ENCODE measurements at places on chromosomes 6 and 20. TPM values are rescaled to one million over a fixed set of nuclear protein-coding genes. Genes with fewer than 3 reads are reported as not detected.
A peak's percentile ranks its signal among the peaks of the same experiment; 100 is the strongest.

DNA sequence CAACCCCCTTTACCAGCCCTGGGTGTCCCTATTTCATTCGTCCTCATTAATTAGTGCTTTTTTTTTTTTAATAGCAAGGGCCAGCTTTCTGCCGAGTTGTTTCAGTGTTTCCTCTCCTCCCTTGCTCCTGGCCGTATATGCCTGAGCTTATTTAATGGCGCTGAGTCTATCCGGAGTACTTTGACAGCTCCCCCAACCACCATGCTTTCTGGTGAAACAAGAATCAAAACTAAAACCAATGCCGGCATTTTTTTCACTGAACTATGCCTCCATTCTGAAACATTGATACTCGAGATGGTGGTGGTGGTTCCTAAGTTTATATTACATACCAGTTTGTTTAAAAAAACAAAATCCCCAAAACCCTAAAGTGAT, 1.2 kb downstream of the DCBLD1 start:
- no peak for DNase-seq

- no peak for DNase-seq
Observed at GRCh38 chr6:131122516-131122915, 12.8 kb upstream of the AKAP7 start.

DNA sequence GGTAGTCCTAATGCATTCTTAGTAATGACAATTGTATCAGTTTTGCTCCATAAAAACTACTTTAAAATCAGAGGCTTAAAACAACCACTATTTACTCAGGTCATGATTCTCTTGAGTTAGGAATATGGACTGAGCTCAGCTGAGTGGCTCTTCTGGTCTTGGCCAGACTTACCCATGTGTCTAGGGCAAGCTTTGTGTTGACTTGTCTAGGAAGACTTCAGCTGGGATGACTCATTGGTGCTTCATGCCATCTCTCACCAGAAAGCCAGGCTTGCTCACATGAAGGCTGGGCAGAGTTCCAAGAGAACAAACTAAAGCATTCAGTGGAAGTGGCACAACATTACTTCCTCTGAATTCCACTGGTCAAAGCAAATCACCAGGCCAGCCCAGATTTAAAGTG, 155.3 kb downstream of the DHX35 start:
- DNase-seq: no peak

DNA sequence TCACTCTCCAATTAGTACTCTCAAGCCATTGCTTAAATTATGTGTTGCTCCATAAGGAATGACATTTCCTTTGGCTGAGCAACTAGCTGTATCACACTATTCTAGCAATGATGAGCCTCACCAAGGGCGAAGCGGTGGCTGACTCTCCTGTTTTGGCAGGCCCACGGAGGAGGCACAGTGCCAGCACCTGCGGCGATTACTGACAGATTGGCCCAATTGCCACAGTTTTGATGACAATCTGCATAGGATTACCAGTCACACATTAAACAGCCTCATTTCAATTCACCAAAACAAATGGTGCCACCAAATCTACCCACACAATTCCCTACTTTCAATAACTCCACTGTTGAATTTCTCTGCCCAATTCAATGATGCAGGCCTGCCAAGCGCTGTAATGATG, 286.9 kb downstream of the PTPRK start:
- DNase-seq: no peak

- DNase-seq: no peak
Observed at GRCh38 chr6:168450917-168451316, 9.9 kb downstream of the SMOC2 start.

DNA sequence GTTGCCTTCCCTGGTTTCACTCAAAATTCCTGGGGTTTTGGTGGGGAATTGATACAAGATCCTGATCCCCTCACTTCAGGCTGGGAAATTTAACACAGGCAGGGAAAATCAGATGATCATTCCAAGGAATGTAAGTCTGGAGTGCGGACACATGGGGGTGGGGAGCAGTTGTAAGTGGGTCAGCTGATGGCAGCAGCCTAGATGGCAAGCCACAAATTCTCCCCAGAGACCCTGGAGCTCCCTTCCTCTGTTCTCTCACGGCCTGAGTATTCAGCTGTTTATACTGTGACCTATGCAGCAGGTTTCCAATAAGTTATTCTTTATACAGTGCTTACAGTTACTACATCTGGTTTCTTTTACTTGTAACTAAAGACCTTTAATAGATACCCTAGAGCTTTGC, 144.9 kb downstream of the SH3BGRL2 start:
- no peak for DNase-seq

GRCh38 chr6:36118550-36119107, 11.7 kb upstream of the MAPK13 start:
- DNase-seq: no peak

- DNase-seq: no peak
Observed at GRCh38 chr20:38789503-38790199, 15.8 kb upstream of the PPP1R16B start.

- no peak for DNase-seq
Observed at GRCh38 chr6:46262928-46263706, 92.3 kb upstream of the ENPP5 start.

DNA sequence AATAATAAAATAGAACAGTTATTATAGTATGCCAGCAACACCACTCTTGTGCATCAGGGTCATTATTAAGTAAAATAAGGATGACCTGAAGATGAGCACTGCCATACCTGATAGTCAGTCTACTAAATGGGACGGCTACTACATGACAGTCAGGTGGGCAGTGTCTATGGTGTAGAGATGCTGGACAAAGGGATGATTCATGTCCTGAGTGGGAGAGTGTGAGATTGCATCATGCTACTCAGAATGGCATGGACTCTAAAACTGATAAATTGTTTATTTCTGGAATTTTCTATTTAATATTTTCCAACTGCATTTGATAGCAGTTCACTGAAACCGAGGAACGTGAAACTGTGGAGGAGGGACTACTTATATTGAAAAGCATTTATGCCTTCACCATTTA, 38.8 kb downstream of the SNX9 start:
- DNase-seq: no peak

- DNase-seq: peak; percentile 35
Observed at GRCh38 chr6:75204959-75205775, 686 bp downstream of the COL12A1 start.

DNA sequence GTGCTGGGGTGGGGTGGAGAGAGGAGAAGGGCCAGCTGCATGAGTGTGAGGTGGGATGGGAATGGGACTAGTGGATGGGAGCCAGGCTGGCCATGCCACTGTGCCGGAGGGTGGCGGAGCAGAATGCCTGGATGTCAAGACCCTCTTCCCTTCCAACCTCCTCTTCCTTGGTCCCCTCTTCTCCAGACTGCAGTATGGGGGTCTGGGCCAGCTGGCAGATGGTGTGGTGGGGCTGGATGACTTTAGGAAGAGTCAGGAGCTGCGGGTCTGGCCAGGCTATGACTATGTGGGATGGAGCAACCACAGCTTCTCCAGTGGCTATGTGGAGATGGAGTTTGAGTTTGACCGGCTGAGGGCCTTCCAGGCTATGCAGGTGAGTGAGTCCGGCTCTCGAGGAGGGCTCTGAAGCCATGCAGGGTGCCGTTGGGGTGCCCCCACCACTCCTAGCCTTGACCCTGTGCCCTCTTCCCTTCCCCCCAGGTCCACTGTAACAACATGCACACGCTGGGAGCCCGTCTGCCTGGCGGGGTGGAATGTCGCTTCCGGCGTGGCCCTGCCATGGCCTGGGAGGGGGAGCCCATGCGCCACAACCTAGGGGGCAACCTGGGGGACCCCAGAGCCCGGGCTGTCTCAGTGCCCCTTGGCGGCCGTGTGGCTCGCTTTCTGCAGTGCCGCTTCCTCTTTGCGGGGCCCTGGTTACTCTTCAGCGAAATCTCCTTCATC, 7.7 kb downstream of the DDR1 start:
- no peak for DNase-seq

GRCh38 chr6:32459781-32460424, 20.2 kb downstream of the HLA-DRA start:
- no peak for DNase-seq

DNA sequence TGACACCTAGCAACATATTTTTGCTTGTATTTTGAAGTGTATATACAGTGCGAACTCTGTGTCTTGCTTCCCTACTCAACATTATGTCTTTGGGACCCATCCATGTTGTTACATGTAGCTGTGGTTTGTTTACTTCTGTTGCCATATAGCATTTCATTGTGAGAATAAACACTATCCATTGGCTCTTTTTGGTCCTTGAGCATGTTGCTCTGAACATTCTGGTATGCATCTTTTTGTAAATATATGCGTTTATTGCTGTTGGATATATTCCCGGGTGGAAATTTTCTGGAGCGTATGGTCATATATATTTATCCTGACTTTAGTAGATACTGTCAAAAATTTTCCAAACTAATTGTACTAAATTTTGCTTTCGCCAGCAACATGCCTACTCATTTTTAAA, 222.5 kb upstream of the SPTLC3 start:
- no peak for DNase-seq

- no peak for DNase-seq
Observed at GRCh38 chr6:143225929-143226328, 165.2 kb downstream of the AIG1 start.

- no peak for DNase-seq
Observed at GRCh38 chr20:45507011-45507820, 8.2 kb downstream of the SPINT3 start.

DNA sequence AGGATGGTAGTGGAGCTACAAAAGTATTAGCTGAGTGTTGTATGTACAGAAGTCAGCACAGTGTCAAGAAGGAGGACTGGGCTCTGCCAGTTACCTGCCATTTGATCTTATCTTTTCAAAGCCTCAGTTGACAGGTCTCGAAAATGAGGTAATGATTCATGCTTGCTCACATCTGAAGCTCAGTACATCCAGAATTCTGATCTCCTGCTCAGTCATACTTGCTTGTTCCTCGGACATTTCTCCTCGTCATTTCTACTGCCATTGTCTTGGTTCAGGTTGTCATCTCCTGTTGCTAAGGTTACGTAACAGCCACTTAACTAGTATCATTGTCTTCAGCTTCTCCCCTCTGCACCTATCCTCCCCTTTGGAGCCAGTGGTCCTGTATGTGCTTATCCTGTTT, 89.5 kb downstream of the SLX4IP start:
- DNase-seq: no peak

- no peak for DNase-seq
Observed at GRCh38 chr20:24254480-24254879, 214.9 kb upstream of the SYNDIG1 start.

- no peak for DNase-seq
Observed at GRCh38 chr6:170454512-170455285, 98.4 kb downstream of the PSMB1 start.

- DNase-seq: no peak
Observed at GRCh38 chr6:146851837-146852236, 253.1 kb downstream of the ADGB start.

- no peak for DNase-seq
Observed at GRCh38 chr20:49326026-49326425, 48.2 kb upstream of the ZNFX1 start.

- DNase-seq: no peak
Observed at GRCh38 chr6:55874316-55874715, 1.1 kb downstream of the BMP5 start.

DNA sequence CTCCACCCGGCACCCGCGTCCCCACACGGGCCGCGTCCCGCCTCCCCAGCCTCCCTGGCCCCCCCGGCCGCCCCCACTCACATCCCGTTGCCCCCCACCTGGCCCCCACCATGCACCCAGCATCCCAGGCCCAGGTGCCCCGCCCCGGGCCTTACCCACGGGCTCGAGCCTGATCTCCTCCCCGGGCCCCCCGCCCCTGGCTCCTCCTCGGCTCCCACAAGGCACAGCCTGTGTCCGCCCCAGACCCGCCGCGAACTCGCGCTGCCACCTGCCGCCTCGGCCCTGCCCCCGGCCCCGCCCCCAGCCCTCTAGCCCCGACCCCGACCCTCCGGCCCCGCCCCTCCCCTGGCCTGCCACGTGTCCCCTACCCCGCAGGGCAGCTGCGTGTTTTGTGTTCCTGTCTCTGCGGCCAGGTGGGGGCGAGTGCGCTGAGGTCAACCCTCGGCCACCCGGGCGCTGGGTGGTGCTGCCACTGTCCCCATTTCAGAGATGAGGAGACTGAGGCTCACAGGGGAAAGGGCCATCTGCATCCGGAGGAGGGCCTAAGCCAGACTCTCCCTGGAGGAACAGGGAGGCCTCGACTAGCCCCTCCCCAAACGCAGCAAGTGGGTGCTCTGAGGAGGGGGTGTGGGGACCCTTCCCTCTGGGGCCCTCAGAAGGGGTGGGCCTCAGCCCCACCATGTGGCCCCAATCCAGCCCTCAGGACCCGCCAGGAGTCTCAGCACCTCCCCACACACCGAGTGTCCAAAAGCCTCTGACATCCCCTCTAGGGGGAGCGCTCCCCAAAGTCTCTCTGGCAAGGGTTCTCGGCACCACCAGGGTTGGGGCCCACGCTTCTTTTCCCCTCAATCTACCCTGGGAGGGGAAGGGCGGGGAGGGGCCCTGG, 99.8 kb downstream of the TAF4 start:
- no peak for DNase-seq

- no peak for DNase-seq
Observed at GRCh38 chr6:17589406-17590096, 10.6 kb upstream of the FAM8A1 start.

DNA sequence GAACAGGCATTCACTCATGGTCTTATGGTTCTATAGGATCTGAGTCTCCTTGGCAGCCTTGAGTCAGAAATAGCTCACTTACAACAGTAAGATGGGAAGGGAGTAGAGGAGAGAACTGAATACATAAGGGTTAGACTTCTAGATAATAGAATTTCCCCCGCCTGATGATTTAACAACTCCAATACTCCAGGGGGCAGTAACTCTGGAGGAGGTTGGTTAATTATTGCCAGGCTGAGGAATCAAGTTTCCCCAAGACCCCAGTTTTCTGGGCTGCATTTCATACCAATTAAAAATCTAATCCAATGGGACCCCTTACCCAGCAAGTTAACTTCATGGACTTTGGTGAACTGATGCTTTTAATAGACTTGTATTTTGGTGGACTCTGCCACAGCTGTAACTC, 94.2 kb upstream of the MOCS1 start:
- no peak for DNase-seq

DNA sequence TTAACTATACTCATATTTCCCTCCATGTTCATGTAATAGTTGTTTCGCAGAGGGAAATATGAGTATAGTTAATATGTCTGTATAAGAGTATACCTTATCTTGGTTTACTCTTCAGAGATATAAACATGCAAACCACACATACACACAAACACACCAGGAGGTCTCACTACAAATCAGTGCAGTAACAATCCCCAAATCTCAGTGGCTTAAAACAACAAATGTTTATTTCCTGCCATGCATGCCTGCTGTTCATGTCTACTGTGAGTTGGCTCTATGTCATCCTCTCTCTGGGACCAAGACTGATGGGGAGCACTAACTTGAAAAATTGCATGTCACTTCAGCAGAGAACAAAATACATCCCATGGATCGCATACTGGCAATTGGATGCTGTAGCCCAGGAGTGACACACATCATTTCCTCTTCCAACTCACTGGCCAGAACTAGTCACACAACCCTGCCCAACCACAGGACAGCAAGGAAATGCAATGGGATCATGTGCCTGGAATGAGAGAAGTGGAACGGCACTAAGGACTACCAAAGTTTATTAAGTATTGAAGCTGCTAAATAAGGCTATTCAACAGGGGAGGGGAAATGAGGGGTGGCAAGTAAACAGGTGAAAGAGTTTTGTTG, 89.0 kb upstream of the DTNBP1 start:
- DNase-seq: no peak

- no peak for DNase-seq
Observed at GRCh38 chr6:118743746-118744145, 92.4 kb upstream of the CEP85L start.

EBF4 gene
- 6.5 TPM for total RNA-seq

PRDM13 gene
- total RNA-seq: not detected

C6orf132 gene
- total RNA-seq: 1.5 TPM

DSP gene
- 179 TPM for total RNA-seq

PANK2 gene
- total RNA-seq: 18.7 TPM
